Adipocyte (in vitro differentiated cells): ENCODE measurements at places on chromosomes 5 and 9.

DNA sequence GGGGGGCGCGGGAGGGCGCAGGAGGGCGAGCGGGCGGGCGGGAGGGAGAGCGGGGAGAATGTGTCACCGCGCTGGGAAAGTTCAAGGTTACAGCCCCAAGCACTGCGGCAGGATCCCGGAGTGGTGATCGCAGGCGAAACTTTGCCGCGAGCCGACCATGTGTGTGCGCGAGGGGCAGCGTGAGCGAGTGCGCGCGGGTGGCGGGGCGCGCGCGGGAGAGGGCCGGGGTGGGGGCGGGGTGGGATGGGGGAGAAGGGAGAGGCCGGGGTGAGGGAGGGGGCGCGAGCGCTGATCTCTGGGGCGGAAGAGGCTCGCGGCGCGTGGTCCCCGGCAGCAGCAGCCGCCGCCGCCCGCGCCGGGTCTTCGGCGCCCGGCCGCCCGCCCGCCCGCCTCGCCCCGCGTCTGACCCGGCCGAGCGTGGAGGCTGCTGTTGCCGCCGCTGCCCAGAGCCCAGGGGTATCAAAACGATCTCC lies at the start of gene NFIB:
Gene NFIB, minus strand, starts transcription at position 191 of the 473 bp plus-strand sequence. CDS start 630 bp downstream, outside the sequence.
- DNase-seq, result peak; percentile 76

DNA sequence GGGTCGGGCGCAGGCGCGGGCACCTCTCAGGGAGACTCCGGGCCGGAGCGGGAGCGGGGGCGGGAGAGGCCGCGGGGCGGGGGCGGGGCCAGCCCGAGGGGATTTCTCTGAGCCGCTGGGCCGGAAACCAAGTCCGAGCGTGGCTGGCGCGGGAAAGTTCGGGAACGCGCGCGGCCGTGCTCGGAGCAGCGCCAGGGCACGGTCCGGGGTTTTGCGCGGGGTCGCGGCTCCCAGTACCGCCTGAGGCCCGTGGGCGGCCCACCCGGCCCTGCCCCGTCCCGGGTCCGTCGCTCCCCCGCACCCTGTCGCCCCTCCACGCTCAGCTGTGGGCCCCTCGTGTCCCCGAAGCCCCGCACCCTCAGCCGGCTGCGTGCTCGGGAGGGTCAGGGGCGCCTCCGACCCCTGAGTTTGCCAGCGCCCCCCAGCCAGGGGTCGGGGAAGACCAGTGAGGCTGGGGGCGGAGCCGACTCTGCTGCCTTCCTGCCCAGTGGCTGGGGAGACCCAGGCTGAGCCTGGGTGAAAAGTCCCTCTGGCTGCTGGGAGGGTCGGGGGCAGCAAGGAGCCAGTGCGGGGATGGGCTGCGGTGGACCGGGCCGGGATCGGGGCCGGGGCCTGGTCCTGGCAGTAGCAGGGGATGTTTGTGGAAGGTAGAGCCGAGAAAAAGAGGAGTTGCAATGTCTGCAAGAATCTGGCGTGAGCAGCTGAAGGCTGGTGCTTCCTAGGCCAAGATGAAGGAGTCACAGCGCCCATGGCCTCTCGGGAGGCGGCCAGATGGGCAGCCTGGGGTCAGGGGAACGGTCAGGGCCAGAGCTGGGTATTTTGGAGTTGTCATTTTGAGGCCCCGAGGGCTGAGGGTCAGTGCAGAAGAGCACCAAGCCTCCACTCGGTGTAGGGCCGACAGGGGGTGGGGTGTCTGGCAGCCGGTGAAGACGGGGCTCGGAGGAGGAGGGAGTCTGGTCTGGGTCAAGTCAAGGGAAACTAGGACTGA lies 588 bp downstream of the TRAF2 start:
- peak; percentile 56 for DNase-seq

DNA sequence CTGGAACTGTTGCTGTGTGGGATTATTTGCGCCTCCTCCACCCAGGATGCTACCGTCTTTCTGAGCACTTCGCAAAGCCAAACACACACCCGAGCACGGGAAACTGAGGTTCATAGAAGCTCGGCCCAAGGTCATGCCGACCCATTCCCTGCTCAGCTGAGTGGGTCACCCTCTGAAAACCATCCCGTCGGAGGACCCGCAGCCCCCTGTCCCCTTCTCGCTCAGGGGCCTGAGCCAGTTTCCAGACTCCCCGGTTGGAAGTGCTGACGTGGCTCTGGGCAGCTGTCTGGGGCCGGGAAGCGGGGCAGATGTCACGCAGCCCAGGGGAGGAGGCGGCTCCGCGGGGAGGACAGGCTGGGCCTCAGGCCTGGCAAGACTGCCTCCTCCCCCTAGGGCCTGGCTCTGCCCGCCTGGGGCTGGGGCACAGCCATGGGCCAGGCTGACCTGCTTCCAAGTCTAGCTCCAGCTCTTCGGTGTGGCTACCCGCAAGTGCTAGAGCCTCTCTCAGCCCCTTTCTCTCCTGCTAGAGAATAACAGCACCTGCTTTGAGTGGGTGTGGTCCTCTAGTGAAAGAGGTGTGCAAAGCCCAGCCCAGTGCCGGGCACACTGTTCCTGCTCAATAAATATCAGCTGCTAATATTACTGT lies 9.9 kb upstream of the CXXC5 start:
- DNase-seq, result peak; percentile 82

DNA sequence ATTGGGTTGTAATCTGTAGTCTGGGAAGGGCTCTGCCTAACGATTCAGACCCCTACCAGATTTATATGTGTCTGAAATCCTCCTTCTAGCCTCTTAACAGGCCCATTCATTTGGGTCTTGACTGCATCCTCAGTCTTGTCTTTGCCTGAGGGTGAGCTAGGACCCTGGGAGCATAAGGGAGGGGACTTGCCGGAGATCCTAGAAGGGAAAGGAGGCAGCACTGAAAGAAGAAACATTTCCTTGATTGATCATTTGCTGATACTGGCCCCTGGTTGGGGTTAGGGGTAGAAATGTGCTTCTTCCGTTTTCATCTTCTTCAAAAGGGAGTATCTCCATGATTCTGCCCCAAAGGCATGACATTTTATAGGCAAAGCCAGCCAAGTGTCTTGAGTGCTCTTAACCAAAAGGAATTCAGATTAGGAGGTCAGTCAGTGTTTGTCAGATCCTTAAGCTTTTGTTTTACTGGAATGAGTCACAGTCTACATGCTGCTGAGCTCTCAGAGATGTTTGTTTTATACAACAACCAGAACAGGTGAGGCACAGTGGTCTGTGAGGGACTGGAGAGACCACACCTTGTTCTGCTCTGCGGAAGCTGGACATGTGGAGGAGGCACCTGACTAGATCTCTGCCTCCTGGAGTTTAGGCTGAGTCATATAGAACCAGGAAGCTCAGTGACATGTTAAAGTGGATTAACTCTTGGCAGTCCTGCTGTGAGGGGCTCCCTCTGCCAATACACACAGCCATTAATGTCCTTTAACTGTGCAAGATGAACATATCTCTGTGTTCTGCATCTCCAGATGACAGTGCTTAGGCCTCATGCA lies 37.7 kb downstream of the PCDHAC2 start:
- DNase-seq, result no peak

GRCh38 chr5:132365213-132365612 lies 4.3 kb upstream of the SLC22A5 start:
- peak; percentile 48 for DNase-seq

DNA sequence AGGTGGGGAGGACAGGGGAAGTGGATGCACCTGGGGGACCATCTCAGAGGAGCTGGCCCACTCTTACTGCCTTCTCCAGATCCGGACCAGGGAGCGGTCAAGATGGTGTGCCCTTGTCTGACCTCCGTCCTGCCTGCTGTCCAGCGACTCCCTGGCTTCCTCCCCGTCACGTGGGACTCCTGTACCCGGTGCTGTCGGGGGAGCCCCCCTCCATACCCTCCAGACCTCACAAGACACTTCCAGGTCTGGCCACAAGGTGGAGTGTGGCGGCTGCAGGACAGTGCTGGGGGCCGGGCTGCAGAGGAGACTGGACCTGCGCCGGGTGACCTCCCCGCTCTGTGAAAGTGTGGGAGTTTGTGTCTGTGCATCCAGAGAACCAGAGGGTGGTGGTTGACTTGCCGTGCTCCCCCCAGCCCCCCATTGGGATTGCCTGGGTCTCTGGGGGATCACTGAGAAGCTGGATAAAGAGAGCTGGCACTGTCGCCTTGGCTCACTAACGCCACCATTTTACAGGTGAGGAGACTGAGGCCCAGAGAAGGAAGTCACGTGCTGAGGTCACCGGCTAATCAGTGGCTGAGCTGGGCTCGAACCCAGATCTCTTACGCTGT lies 1.9 kb upstream of the CRB2 start:
- DNase-seq, result peak; percentile 76

DNA sequence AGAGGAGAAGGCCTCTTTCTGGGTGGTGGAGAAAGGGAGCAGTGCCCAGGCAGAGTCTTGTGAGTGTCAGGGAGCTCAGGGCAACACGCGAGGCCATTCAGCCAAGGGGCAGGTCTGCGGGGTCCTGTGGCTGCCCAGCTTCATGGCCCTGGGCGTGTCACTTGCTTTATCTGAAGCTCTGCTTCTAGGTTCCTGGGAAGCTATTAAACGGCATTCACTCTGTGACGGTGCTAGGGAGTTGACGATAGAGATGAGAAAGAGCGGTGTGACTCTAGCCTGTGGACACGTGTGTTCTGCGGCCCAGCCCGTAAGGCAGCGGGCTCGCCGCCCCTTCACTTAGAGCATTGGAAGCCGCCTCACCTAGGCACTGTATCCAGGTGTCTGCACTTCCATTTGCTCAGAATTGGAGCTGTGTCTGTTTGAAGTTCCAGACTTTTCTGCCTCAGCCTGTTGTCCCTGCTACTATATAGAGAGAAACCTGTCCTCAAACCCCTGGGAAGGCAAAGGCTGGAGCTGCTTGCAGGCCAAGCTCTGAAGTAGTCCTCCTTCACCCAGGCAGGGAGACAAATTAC lies 88.3 kb downstream of the PHF2 start:
- no peak for DNase-seq

- no peak for DNase-seq
Observed at GRCh38 chr9:133604214-133604613, 5.0 kb downstream of the FAM163B start.

DNA sequence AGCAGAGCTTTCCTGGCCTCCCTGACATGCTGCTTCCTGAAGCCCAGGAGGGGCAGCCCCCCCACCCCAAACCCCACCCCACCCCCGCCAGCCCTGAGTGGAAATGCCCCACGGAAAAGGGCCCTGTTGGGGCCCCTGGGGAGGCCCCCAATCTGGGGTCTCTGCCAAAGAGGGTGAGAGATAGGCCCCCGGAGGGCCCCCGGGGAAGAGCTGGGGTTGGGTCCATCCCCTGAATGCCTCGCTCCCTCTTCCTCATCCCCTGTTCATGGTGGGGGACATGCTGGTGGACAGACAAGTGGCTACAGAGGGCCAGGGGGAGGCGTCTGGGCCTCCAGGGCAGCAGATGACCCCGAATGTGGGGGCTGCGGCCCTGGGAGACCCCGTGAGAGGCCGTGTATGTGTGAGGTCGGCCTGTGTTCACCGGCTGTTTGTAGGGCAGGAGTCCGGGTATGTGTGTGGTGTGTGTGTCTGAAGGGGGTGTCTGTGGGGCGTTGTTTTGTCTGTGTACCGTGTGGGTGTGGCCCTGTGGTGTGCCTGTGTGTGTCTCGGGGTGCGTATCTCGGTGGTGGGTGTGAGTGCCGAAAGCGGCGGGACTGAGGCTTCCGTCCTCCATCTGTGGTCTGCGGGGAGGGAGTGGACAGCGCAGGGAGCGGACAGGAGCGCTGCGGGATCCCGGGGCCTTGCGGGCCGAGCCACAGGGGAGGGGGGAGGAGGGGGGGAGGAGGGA lies 11.3 kb downstream of the C9orf50 start:
- peak; percentile 38 for DNase-seq

- DNase-seq, result peak; percentile 42
Observed at GRCh38 chr5:96387616-96388015, 45.4 kb downstream of the PCSK1 start.

DNA sequence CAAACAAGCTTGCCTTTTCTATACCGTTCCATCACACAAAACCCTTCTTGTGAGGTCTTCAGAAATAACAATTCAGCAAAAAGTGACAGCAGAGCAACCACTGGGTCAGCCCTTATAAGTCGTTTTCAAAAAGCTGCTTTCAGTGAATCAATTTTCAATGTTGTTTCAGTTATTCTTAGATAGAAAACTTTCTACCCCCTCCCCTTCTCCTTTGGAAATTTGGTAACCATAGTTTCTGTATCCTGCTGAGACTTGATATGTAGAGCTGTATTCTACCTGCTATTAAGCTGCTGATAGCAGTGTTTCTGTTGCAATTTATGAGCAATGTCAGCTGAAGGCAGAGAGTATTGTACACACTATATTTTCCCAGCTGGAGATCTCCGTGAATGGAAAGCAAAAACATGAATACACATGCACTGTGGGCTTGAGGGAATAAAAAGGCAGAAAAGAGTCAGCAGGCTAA lies 75.7 kb downstream of the ZNF608 start:
- DNase-seq, result no peak

DNA sequence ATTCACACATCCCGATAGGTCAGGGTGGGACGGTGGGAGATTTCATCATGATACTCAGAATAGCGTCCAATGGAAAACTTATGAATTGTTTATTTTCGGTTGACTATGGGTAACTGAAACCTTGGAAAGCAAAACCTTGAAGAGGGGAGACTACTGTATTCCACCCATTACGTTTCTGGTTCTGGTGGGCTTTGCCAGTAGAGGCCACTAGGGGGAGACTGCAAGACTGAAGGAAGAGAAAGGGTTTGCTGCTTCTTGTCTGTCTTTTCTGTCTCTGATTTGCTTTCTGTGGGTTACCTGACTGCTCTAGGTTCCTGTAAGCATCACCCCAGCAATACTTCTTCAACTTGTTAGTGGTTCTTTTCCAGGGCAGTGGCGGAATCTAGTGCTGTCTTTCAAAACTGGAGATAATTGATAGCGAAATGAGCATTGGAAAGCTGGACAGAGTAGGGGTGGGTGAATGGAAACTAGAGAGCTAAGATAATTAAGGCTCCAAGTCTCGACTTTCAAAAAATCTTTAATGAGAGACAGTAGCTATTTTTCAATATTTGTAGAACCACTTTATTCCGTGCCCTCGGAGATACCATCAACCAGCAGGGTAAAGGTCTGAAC lies 27.0 kb downstream of the GRIN3A start:
- DNase-seq, result no peak

DNA sequence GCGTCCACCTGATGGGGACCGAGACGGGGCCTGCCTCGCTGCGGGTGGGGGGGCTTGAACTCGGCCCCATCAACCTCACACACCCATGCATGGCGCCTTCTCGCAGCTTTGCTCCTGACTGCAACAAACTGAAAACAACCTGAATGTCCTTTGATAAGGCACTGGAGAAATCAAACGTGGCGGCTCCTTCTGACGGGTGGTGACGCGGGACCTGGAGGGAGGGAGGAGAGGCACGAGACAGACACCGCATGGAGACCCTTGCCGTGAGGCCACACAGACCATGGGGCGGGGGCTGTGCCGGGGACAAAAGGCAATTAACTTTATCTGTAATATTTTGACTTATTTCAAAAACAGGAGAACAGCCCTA lies 48.6 kb downstream of the NACC2 start:
- no peak for DNase-seq

DNA sequence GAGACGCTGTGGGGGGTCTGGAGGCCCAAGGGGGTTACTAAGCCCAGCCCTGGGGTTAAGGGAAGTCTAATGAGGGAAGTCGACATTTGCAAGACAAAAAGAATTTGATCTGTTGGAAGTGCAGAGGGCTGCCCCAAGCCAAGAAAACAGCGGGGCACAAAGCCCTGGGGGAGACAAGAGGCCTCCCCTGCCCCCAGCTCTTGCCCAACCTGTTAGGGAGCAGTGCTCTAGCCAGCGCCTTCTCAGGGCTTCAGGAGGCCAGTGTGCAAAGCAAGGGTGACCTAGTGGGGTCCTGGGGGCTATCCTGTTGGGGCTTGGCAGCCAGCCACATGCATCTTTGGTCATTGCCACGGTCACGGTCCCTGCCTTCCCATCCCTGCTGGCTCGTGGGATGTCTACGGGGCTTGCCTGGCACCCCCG lies 25.2 kb downstream of the GFI1B start:
- peak; percentile 7 for DNase-seq
